Stimulated activated CD4-positive, alpha-beta T cell treated with anti-CD3 and anti-CD28 coated beads, Interleukin-12 subunit alpha, Interleukin-12 subunit beta, amount 100 ng/mL, for 4 hours (primary cell): ENCODE measurements at places on chromosomes 11 and 22.

GRCh38 chr22:42856179-42856864 lies 751 bp downstream of the ARFGAP3 start:
- DNase-seq: peak; percentile 55

DNA sequence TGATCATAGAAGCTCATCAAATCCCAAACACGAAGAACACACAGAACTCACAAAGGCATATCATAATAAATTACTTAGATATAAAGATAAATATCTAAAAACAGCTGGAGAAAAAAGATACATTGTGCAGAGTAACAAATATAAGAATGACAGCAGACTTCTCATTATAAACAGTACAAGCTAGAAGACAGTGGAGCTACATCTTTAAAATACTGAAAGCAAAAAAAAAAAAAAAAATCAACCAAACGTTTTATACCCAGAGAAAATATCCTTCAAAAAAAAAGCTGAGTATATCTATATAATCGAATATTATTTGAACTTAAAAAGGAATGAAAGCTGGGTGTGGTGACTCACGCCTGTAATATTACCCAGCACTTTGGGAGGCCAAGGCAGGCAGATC lies 90.0 kb downstream of the SBF2 start:
- no peak for DNase-seq

DNA sequence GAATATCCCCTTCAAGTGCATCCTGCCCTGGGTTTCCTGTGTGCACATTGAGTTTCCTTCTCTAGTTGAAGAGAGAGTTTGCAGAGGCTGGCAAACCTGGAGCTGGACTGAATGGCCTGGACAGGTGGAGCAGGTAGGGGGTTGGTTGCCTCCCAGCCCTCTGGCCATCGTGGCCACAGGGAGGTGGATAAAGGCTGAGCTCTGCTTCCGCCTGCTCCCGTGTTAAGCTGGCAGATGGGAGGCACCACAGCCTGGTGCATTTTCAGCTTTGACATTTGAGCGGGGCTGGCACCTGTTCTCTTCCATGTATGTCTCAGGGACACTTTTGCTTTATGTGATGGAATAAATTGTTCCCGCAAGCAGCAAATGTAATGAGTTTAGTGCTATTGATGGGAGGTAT lies 11.1 kb downstream of the MICAL2 start:
- DNase-seq: no peak

DNA sequence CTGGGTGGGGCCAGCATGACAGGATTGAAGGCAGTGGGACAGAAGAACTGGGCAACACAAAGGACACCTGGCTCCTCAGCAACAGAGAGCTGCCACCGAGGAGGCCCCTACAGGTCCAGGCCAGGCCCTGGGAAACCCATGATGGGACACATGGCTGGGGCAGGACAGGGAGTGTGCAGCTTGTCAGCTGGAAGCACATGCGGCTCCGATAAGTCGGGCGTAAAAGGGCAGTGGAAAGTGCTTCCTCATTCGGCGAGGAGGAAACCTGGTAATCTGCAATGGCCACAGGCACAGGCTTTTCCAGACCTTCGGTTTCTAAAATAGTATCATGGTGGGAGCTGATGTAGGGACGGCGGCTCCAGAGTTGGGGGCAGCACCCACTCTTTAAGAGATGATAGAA lies 16.5 kb downstream of the GNAZ start:
- DNase-seq: no peak

DNA sequence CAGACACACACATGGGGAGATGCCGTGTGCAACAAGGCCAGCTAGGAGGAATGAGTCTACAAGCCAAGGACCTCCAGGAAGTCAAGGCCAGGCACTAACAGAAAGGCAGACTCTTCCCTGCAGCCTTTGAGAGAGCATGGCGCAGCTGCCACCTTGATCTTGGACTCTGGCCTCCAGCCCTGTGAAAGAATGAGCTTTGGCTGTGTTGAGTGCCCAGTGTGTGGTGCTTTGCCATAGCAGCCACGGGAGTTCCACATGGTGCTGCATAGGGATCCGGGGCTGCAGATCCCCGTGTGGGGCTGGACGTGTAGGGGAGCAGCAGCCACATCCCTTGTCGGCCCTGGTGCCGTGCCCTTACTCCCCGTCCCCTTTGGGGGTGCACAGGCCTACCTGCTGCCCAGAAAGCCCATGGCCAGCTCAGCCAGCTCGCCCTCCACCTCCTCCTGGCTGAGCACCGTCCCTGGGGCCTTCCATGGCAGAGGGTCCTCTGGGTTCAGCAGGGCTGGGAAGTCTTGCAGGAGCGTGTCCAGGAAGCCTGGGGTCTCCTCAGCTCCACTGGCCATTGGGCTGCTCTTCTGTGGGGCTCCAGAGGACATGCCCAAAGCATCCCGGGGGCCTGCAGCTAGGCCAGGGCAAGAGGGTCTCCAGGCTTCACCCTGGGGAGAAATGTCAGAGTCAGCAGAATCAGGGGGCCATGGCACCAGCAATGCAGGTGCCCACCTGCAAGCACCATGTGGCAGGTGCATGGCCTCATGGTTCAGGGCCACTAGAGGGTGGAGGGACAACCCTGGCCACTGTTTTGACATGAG lies 7.0 kb downstream of the PPM1F start:
- DNase-seq: no peak

DNA sequence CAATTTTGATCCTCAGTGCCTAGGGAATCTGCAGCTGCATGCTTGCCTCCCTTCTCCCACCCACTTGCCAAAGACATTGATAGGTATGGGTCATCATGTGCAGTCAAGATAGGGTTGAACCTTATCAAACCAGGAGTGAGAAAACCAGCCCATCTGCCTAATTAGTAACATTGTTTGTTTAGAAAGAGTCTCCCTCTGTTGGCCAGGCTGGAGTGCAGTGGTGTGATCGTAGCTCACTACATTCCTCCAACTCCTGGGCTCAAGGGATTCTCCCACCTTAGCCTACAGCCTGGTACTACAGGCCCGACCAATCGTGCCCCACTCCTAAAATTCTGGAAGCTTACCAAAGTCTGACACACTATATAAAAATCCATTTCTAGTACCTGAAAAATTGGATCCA lies 4.6 kb downstream of the C11orf71 start:
- DNase-seq: no peak

- DNase-seq: no peak
Observed at GRCh38 chr11:133181066-133181465, 351.2 kb downstream of the OPCML start.

GRCh38 chr11:16126362-16126761 lies 230.0 kb downstream of the SOX6 start:
- no peak for DNase-seq

DNA sequence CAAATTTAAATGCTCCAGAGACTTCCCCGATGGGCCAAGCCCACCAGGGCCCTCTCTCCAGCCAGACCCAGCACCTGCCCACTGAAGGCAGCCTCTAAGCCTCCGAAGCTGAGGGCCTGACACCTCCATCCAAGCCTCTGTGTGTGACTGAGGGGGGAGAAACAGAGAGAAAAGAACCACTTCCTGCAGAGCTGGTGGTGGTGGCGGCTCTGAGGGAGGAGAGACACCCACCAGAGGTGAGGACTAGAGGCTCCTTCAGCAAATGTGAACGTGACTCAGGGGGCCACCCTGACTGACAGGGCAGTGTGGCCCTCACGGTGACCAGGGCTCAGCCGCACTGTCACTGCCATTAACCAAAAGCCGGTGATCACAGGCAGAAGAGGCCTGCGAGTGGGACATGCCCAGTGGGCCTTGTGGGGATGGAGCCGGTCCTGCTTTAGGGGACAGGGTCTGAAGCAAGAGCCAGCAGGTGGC lies 31.0 kb upstream of the CD5 start:
- no peak for DNase-seq

- DNase-seq: no peak
Observed at GRCh38 chr11:1070594-1071462, 3.8 kb upstream of the MUC2 start.

DNA sequence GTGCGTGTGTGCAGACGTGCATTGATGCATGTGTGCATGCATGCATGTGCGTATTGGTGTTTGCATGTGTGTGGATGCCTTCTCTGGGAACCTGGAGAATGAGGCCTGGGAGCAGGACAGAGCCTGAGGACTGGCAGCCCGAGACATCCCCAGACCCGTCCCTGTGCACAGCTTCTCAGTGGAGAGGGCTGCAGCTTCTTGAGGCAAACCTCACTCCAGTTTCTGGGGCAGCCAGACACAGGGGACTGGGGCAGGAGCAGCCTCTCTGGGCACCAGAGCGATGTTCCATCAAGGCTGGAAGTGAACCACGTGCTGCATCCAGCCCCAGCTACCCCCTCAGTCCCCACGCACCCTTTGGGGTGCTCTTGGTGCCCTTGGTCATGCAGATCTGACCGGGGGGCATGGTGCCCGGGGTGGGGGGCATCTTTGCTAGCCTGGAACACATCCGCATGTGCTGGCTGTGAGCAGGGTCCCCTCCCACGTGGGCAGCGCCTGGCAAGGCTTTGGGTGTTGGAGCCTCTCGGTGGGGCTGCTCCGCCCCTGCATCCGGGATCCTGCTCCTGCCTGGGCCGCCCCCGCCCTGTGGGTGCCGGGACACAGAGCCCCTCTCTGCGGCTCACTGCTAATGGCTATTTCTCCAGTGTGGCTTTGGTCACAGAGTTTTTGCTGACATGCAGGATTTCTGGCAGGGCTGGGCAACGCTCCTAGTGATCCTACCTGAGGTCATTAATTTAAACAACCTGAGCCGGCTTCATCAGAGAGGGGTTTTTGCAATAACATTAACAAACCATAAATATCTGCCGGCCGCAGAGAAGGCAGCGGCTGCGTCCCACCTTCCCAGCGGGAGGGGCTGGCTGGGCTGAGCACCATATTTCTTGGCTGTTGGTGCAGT lies 434.7 kb downstream of the TBC1D22A start:
- DNase-seq: no peak

DNA sequence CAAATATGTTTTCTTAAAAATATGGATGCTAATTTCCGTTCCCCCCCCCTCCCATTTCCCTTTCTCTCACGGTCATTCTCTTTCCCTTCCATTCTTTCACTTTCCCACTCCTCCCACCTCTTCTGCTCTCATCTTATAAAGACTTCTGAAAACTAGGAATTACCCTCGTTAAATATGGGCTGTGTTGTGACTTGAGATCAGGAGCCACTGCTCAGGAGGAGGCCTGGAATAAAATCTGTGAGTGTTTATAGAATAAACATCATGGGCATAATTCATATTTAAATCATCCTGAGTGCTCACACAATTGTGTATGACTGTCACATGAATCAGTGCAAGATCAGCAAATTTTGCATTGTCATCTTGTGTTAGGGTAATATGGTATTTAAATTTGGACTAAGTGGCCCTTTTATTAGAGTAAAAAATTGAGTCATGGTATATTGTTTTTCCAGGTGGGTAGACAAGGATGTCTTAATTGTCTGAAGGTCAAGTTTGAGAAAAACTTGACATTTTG lies 208.0 kb downstream of the DDX10 start:
- no peak for DNase-seq
